ENCODE measurements at places on chromosomes 7 and 10.

- no peak for DNase-seq
Measured at GRCh38 chr10:130038019-130038555, 72.5 kb downstream of the C10orf143 start.

DNA sequence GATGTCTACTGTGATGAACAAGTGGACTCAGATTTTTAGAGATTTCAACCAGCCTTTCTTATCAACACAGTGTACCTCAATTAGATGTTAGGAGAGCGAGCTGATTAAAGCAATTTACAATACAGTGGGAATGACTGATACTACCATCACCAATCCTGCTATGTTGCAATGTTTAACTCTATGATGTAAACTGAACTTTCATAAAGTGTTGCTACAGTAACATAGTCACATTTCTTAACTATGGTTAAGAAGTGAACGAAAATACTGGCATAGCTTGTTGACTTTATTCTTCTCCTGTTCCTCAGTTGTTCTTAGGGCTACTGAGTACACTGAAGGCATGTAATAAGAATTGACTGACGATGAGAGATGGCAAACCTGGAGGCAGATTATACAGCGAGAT lies 139.8 kb downstream of the MYOF start:
- no peak for DNase-seq

DNA sequence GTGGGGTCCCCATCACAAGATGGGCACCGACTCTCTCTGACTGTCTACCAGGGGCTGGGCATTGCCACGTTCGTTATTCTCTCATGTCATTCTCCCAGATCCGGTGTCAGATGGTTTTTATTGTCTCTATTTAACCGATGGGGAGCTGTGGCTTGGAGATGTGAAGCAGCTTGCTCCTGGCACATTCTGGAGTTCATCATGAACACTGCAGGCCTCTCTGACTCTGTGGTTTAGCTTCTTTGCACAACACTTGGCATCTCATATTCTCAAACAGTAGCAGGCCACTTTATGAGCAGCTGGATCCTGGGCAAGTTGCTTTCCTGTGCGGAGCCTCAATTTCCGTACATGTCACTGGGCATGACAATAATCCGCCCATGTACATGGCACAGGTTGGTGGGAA lies 119.9 kb downstream of the LRRC18 start:
- no peak for DNase-seq

- DNase-seq, result no peak
Measured at GRCh38 chr10:31605861-31606525, 287.0 kb downstream of the ZEB1 start.

- no peak for DNase-seq
Measured at GRCh38 chr10:111774486-111774885, 409.1 kb downstream of the GPAM start.

DNA sequence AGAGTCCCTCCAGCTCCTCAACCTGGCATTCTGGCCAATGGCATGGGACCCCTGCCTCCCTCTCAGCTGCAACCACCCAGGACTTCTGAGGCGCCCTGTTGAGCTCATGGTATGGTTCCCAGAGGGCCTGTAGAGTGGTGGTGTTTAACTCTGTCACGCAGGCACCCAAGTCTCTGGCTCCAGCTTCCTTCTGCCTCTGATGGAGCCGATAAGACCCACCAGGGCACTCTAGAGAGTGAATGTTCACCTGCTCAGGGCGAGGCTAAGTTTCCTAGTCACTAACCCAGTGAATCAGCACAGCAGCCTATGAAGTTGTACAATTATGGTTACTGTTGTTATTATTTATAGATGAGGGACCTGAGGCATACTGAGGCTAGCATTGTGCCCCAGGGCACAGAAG lies 120.4 kb downstream of the ZMIZ1 start:
- no peak for DNase-seq

DNA sequence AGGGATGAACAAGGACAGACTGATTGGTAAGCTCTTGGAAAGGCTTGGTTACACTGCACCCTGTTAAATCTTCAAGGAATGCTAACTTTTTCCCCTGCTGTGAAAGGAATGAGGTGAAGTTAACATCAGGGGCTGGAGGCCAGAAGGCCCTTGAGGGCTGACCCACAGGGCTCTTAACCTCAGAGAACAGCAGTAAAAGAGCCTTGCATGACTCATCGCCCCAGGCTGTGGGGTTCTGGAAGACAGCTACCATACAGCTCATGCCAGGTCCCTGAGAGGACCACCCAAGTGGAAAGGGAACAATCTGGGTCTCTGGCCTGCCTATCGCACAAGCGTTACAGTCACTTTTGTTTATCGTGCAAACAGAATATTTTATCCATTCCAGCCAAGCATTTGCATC lies 54.4 kb downstream of the CYP2C9 start:
- DNase-seq, result no peak

DNA sequence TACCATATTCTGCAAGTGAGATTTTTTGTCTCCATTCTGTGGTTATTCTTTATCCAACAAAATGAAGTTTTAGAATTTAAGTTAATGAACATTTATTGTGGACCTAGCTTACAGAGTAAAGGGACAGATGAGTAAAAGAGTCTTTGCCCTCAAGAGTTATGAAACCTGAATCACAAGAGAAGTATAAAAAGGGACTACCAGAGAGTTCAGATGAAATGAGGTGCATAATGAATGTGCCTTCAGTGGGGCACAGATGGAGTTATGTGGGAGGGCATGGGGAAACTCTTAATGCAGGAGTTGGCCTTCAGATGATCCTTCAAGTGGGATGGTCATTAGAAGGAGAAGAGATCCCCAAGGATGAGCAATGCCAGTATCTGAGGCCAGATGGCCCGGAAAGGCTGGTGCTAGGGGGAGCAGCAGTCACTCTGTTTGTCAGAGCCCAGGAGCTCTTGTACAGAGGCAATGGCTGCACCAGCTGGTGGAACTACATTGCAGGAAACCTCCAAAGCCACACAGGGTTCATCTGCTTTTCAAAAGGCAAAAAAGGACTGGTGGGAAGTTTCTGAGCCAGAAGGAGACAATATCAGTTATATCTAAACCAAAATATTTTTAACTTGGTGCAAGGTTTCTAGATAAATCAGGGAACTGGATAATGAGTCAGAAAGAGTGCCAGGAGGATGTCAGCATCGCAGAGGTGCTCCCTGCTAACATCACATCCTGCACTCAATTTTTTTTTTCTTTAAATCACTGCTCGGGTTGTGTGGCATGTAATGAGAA lies 162.0 kb downstream of the KLF6 start:
- DNase-seq, result no peak

DNA sequence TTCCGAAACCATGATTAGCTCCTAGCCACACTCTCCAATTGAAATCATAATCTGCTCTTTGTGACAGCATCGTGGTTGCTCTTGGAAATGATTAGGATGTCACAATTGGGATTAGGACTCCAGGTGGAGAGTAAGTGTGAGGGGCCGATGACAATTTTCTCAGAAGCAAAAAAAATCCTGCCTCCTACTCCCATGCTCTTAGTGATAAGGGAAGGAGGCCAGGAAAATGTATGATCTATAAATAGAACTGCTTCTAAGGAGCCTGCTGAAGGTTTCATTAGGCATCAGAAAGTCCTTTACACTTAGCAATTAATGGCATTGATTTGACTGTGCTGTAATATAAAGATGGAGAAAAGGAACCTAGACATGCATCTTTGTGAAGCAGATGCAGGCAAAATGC lies 226.3 kb upstream of the AGK start:
- DNase-seq, result no peak

DNA sequence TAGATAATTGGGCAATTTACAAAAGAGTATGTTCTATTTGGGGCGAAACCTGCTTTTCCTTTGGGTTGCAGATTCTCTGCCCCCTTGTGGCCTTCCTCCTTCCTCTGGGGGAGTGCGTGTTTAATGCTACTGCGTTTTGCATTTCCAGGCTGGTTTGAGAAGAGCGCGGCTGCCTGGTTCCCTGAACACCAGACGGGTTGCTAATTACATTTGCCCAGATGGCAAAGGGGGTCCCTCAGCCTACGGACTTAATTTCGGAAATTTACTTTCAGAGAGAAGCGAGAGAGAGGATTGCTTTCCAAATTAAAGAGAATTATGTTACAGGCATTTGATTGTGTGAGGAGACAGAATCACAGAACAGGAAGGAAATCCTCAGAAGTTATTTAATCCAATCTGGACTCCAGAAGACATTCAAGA lies 91.9 kb upstream of the JAZF1 start:
- peak; percentile 5 for DNase-seq

GRCh38 chr10:88036126-88036525 lies 172.7 kb downstream of the PTEN start:
- no peak for DNase-seq

DNA sequence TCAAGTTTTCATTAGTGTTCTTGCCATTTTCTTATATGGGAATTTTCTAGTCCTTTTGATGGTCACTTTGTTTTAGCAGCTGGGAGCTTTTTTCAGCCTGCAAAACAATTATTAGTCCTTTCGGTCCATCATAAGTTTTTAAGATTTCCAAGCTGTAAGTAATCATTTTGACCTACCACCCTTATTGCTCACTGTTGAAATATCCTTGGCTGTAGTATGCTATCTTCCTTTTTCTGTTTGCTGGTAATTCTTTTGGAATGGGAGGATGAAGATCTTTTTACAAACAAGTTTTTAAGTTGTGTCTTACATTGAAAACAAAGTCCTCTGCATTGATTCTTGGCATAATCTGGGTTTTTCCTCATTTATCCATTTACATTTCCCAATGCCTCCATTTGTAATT lies 24.0 kb downstream of the BZW2 start:
- DNase-seq, result no peak

- peak; percentile 83 for DNase-seq
Measured at GRCh38 chr7:38222481-38223096, 44.5 kb downstream of the STARD3NL start.

DNA sequence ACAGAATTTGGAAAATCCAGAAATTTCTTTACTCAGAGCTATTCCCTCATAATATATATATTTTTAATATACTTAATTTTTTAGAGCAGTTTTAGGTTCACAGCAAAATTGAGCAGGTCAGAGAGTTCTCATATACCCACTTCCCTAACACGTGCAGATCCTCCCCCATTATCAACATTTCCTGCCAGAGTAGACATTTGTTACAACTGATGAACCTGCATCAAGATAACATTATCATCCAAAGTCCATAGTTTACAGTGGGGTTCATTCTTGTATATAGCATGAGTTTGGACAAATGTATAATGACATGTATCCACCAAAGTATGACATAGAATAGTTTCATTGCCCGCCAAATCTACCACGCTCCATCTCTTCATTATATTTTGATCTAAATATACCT lies 170.0 kb downstream of the PTEN start:
- DNase-seq, result no peak

GRCh38 chr10:72746426-72747363 lies 54.8 kb downstream of the MCU start:
- DNase-seq, result peak; percentile 71

- no peak for DNase-seq
Measured at GRCh38 chr7:19574131-19574530, 134.7 kb downstream of the POLR1F start.

DNA sequence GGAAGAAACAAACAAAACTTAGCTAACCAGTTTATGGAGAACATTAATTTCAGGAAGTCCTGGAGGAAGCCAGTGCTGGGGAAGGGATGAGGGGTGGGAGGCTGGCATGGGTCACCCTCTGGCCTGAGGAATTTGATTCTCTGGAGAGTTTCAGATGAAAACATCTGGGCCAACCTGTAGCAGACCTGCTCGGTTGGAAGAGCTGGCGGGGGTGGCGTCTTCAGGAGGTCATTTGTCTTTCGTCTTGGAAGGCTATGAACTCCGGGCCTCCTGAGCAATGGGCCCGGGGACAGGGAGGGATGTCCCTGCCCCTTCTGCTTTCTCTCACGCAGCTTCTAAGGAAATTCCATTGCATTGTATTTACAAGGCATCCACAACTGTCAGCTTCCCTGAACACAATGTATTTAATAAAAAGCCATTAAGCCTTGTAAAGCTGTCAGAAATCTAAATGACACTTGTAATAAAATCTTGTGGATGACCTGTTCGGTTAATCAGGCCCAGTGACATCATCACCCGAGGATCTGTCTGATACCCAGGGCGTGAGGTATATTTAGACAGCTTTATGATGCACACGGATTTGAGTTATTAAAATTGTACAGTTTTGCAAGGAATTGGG lies 250.5 kb downstream of the RAB11FIP2 start:
- no peak for DNase-seq

- no peak for DNase-seq
Measured at GRCh38 chr7:153943457-153943856, 108.7 kb upstream of the DPP6 start.

DNA sequence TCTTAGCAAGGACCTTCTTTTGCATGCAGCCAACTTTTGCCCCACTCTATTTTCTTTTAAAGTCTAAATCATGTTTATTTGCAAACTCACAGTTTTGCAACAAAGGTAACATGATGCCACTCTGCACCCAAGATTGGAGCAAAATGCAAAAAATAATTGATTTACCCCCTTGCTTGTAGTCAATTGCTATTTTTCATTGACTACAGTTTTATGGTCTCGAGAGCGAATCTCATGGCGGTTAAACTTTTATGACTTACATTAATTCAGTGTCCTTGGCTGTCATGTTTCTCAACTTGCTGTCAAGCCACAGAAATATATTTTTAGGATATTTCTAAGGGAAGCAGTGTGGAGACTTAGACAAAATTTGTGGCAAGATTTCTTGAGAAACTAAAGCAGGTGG lies 110.0 kb upstream of the JCAD start:
- no peak for DNase-seq

DNA sequence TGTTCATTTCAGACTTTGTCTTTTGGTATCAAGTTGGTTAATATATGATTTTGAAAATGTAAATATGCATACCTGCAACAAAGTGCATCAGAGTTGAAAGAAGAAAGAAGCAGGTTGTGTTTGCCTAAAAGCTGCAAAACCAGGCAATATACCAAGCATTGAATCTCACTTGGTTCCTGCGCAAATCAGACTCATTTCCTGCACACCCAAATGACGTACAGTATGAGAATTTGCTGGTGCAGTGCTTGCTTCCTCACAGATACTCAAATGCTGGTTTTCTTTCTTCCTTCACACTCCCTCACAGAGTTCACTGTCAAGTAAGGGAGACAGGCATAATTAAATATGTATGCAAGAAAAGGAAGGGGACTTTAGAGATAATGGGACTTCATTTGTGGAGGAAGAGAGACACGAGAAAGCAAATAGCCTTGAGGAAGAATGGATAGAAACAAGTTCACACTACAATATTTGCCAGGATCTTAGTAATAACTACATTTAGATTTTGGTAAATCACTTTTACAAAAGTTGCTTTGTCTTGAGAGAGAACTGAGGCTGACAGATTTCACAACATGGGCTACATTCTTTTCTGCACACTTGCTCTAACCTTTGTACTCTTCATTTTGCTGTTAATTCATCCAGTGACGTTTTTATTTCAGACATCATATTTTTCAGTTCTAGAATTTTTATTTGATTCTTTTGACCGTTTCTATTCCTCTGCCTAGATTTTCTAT lies 56.9 kb upstream of the AOAH start:
- no peak for DNase-seq

Data from HT-29 (cell line).